ENCODE measurements at places on chromosomes 1 and 21.
A peak's percentile ranks its signal among the peaks of the same experiment; 100 is the strongest.

- DNase-seq: no peak
These were observed 4.4 kb downstream of the DENND4B start for GRCh38 chr1:153941826-153942725.

- no peak for DNase-seq
These were observed 24.2 kb upstream of the OSBPL9 start for GRCh38 chr1:51592711-51593110.

DNA sequence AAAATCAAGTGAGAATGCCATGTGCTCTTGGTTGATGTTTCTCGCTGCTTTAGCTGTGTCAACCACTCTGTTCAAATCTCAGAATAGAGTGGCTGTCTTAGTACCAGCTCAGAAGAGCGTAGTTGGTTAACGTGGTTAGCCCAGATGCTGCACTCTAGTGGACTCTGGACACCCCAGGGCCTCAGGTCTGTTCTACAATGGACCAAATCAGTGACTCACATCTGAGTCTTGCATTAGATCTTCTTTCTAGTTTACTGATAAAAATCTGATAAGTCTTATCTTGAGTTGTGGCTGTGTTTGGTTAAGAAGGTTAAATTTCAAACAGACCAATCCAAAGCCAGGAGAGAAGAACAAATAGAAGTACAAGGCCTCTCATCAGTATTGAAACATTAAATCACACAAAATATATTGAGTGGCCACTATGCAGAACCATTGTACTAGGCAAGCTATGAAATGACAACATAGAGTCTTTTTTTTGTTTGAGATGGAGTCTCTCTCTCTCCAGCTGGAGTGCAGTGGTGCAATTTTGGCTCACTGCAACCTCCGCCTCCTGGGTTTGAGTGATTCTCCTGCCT, 104.1 kb downstream of the NR5A2 start:
- DNase-seq: no peak

DNA sequence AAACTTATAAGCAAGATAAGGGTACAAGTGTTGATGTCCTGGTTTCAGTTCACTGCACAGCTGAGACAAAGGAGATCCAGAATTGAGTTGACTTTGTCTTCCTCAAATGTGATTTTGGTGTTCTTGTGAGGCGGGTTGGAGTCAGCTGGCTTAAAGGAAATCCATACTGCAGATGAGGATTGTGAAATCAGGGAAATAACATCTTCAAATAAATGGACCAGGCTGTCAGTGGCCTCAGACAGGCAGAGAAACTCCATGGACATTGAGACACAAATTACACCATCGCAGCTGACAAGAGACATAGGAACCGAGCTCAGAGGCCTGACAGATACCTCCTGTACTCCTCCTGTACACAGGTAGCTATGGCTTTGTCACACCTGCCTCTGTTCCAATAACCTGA, 27.0 kb upstream of the REG4 start:
- no peak for DNase-seq

- no peak for DNase-seq
These were observed 45.2 kb upstream of the SSX2IP start for GRCh38 chr1:84735483-84735882.

DNA sequence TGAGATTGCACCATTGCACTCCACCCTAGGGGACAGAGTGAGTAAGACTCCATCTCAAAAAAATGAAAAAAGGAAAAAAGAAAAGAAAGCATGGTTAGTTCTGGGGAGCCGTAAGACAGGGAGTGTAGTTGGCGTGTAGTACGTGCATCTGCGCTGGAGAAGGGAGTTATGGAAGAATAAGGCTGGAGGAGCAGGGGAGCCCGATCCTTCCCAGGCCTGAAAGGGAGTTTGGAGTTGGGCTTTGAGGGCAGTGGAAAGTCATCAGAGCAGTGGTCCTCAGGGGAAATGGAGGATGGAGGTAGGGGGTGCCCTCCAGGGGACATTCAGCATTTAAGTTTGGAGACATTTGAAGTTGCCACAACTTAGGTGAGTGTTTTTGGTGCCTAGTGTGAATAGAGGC, 11.3 kb upstream of the TMEM201 start:
- no peak for DNase-seq

- no peak for DNase-seq
These were observed 188.9 kb upstream of the PLXNA2 start for GRCh38 chr1:208433086-208433485.

- no peak for DNase-seq
These were observed 20.5 kb downstream of the ALDH4A1 start for GRCh38 chr1:18881642-18882431.

DNA sequence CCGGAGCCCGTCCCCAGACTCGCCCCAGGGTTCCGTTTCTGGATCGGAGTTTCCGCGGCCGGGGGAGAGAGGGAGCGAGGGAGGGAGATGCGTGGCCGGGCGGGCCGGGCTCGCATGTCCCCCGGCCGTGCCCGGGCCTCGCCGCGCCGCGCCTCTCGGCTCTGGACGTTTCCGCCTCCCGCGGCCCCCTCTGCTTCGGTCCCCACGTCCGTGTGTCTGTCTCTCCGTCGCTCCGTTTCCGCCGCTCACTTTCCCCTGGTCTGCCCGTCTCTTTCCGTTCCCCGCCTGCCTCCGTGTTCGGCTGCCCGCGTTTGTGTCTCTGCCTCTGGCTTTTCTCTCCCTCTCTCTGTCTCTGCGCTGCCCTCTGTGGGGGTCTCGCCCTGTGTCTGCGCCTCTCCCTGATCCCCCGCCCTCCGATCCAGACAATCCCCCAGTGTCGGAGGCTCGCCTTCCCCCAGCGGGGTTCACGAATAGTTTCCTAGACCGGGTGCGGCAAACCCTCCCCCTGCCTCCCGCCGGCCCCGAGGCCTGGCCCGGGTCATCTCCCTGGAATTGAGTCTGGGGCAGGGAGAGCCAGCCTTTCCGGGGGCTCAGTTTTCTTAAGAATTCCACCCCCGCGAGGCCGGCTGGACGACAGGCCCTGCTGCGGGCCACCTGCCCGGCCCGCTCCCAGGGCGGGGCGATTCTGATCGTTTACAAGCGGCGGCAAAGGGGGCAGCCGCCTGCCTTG, 735 bp downstream of the NBL1 start:
- peak; percentile 36 for DNase-seq

GRCh38 chr21:38027901-38028498, 111.7 kb upstream of the KCNJ6 start:
- DNase-seq: no peak

GRCh38 chr21:34189506-34189905, 116.1 kb downstream of the MRPS6 start:
- DNase-seq: no peak

GRCh38 chr1:156101880-156102279, 12.6 kb upstream of the LMNA start:
- DNase-seq: no peak

DNA sequence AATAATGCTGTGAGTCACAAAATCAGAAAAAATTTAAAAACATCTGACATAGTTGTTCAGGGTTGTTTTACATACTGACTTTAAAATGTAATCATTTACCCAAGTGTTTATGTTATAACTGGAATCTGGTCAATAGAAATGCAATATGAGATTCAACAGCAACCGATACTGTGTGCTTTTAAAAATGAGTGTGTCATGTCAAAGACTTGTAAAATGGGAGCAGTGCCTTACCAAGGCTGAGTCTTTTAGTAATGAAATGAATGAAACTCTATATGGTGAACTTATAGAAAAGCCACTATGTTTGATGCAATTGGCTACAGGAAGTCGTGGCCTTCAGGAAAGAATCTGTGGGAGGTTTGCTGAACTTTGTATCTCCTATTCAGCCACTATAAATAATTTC, 570.2 kb downstream of the DPYD start:
- DNase-seq: no peak

DNA sequence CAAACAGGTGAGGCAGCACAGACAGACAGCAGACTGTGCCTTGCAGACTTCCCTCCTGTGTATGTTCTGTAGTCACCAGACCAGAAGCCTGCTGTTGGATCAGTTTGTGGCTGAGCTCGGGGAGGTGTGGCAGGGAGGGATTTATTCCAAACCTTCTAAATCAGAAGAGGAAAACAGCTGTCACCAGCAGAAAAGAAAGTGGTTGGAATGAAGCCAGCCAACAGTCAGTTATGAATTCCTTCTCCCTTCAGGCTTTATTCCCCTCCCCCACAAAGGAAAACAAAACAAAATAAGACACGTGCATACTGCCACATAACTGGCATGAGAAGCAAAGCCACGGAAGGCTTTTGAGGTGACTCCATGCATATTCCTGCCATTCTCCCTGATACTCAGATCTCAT, 19.0 kb upstream of the PIGV start:
- no peak for DNase-seq

GRCh38 chr1:238954865-238955264, 431.5 kb upstream of the CHRM3 start:
- no peak for DNase-seq

DNA sequence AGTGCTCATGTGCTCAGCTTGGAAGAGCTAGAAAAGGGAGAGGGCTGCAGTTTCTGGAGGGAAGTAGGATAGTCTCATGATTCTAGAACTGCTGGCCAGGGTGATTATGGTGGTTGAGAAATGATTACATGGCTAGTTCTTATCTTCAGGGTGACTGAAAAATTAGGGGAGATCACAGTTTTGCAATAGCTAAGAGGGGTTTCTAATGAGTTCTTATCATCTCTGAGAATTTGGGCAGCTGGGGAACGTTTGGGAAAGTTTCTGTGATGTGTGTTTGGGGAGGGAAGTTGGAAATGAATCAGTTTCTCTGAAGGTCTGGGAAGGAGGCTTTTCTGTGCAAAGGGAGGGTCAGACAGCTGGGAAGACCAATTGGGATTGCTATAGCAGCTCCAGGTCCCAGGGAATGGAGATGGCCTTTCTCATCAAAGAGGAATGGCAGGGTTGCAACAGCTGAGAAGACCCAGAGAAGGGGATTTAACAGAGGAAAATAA, 7.6 kb upstream of the RHOU start:
- no peak for DNase-seq

- DNase-seq: no peak
These were observed 35.0 kb downstream of the DNAJC6 start for GRCh38 chr1:65344171-65344814.

GRCh38 chr1:155126556-155127104, 1.0 kb upstream of the EFNA1 start:
- no peak for DNase-seq

- no peak for DNase-seq
These were observed 49.3 kb downstream of the FBXO42 start for GRCh38 chr1:16302709-16303627.

DNA sequence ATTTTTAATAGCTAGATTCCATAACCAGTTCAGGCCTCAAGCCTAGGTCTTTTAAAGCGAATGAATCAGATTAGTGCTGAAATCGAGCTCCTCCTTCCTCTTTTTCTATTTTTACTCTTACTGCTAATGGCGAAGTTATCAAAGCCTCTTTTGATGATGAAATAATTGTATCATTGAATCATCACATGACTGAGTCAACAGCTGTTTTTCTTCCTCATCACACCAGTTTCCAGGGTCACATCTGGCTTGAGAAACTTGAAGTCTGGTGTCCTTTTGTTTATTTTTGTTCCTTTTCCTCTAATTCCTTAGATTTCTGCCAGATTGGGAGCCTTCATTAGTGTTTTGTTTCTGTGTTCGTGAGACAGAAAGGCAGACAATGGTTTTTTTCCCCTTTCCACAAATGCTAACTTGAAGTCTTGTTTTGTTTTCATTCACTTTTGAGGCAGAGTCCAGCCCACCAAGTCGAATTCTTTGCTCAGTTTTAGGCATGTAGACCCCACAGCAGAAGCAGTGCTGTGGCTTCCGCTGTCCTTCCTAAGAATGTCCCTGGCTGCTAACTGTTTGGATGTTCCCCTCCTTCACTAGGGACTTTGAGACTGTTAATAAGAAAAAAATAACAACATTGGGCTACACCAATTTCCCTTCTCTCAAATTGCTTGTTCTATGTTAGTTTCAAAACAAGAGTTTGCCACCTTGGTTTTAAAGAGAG, 51.9 kb upstream of the FMOD start:
- no peak for DNase-seq

DNA sequence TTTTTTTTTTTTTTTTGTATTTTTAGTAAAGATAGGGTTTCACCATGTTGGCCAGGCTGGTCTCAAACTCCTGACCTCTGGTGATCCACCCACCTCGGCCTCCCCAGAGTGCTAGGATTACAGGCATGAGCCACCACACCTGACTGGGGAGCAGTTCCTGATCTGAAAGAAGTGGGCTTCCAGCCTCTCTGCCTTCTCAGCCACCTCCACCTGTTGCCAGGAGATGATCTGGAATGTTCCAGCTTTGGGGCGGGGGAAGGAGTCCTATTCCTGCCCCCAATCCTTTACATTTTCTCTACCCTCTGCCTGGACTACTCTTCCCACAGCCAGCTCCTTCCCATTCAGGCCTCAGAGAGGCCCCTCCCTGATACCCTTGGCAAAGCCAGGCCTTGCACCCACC, 28.1 kb downstream of the RAP1GAP start:
- DNase-seq: no peak

GRCh38 chr21:45767071-45768006, 123.8 kb downstream of the PCBP3 start:
- no peak for DNase-seq

DNA sequence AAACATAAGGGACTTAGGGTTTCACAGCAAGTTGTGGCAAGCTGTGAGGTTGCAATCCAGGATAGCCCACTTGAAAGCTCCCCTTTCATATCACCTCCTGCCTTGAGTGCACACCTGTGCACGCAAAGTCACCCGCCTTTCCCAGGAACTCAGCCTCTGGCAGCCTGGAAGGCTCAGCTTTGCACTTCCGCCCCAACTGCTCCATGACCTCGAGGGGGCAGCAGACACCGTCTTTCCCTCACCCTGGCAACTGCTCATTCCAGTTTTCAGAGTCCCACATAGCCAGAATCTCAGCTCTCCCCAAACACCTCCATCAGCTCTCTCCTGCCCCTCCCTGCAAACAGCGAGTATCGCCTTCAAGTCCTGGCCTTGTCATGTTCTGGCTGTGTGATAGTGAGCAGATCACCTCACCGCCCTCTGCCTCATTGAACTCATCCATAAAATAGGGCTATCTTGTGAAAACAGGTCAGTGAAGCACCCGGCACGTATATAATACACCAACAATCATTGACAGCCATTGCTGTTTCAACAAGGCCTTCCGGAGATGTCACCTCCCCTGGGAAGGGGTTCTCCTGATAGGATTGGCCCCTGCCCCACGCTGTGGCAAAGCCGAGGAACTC, 32.2 kb upstream of the EPB41 start:
- peak; percentile 68 for DNase-seq

DNA sequence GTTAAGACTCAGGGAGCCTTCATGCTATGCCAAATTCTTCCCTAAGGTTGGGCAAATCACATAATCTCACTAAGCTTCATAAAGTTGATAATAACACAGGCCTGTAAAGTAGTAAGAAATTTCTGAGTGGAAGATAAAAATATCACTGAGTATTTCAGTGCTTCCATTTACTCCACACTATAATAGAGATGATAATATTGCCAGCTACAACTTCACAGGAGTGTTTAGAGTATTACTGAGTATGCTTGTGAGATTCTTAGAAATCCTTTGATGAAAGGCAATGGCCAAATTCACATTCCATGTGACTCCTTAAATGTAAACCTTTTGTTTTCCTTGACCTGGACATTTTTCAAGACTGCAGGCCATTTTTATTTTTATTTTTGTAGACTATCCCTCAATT, 10.4 kb downstream of the ITGB3BP start:
- DNase-seq: no peak

GRCh38 chr1:10507111-10507879, 32.5 kb downstream of the PEX14 start:
- DNase-seq: peak; percentile 39

GRCh38 chr1:61851849-61852669, 109.8 kb downstream of the PATJ start:
- DNase-seq: no peak
